ENCODE measurements at places on chromosomes 16 and 17. TPM values are rescaled to one million over a fixed set of nuclear protein-coding genes. Genes with fewer than 3 reads are reported as not detected.

HS3ST4 gene
- total RNA-seq: 8.3 TPM

DNAH17 gene
- 0.23 TPM for total RNA-seq

KRTAP4-3 gene
- total RNA-seq: not detected

STAC2 gene
- total RNA-seq: 0.46 TPM

EXOC3L1 gene
- total RNA-seq: 1.2 TPM

HYDIN gene
- 48.7 TPM for total RNA-seq

USP7 gene
- 106 TPM for total RNA-seq

HBQ1 gene
- total RNA-seq: 7.8 TPM

CLEC18C gene
- total RNA-seq: 0.69 TPM

KRT40 gene
- not detected for total RNA-seq

ST6GALNAC1 gene
- 0.69 TPM for total RNA-seq

WWOX gene
- total RNA-seq: 20.8 TPM

CLDN7 gene
- total RNA-seq: 0.92 TPM

ACSM2A gene
- total RNA-seq: not detected

ITGB4 gene
- total RNA-seq: 4.4 TPM

PYDC1 gene
- 0.92 TPM for total RNA-seq

TNS4 gene
- total RNA-seq: not detected

SLFN12 gene
- 8.8 TPM for total RNA-seq

DHRS13 gene
- 40.4 TPM for total RNA-seq

SPATA32 gene
- total RNA-seq: not detected

SULT1A1 gene
- 11.1 TPM for total RNA-seq

FBXL16 gene
- total RNA-seq: 10.8 TPM

IL17C gene
- total RNA-seq: not detected

All from diencephalon (tissue), 1 donor.